ENCODE measurements at places on chromosomes 4 and X.

- DNase-seq = no peak
These were observed 66.4 kb upstream of the OR13H1 start for GRCh38 chrX:131477498-131477897.

- no peak for DNase-seq
These were observed 193.7 kb downstream of the PPP3CA start for GRCh38 chr4:101153653-101154052.

DNA sequence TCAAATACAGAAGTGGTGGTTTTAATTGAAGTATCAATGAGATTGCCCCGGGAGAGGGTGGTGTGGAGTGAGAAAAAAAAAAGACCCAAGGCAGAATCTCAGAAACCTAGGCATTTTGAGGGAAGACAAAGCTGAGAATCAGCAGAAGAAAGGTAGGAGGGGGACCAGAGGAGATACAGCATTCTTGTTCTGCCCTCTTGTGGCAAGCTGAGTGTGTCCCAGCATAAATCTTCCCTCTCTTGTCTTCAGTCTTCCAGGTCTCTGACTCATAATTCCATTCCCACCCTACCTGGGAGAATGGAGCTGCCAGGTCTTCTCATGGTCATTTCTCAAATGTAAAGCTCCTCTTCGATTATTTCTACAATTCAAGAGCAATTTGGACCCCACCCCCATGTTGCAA lies 32.7 kb upstream of the MAGED1 start:
- no peak for DNase-seq

DNA sequence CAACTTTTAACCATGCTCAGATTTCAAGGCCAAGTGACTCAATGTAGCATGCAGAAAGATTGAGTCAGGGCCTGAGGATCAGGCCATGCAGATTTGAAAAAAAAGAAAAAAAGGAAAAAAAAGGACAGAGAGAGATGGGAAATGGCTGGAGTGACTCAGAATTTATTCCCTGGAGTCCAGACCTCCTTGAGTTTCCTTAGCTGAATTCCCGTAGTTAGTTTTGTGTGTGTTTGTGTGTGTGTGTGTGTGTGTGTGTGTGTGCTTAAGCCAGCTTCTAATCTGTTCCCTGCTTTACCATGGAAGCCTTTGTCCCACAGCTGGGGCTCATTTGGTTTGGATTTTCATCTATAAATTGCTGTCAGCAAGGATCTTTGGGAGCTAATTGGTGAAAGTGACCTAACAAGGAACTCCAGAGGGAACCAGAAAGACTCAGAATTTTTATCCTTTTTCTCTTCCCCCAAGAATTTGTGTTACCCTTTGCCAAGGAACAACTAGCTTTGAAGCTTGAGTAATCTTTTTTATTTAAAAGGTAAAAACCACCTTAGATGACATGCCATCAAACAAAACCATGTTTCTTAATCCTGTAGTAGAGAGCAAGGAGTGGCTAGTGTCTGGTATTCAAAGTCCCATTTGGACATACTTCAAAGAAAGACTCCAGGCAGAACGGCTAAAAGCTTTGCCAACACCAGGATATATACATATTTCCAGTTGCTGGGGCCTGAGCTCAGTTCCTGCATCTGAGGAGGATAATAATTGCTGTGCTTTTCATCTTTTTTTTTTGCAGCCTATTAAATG lies 109.0 kb upstream of the DDIT4L start:
- DNase-seq = no peak

DNA sequence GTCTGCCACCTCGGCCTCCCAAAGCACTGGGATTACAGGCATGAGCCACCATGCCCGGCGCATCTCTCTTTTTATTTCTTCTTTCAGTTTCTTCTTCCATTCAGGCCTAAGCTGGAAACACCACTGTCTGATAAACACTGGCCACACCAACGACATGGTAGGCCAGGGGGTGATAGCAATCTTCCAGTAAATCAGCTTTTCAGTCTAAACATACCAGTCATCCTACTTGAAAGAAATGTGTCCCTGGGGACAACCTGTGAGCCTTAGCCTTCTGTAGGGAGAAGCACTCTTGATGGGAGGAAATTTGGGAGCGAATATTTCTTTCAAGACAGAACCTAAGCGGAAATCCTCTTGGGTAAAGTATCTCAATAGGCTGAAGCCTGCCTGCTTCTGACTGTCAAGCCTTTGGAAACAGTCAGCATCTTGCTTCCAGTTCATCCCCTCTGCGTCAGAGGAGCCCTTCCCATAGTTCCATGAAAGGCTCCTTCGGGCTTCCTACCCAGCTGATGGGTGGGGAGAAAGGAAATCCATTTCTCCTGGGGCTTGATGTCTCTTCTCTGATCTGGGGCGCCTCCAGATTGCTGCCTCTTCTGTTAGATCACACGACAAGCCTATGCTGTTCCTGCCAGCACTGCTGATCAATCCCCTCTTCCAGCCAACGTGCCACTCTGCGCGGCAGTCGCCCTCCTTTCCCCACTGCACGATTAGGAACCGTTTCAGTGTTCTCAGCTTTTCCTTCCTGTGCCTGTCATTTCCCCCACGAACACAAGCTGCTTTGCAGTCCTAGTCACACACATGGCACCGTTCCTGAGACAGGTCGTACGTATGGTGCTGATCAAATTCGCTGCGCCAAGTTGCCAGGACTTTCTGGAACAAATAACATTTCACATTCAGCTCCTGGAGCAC lies 49.5 kb upstream of the CBR4 start:
- no peak for DNase-seq

- DNase-seq = peak; percentile 32
These were observed 6.5 kb upstream of the RNF4 start for GRCh38 chr4:2462218-2462991.

DNA sequence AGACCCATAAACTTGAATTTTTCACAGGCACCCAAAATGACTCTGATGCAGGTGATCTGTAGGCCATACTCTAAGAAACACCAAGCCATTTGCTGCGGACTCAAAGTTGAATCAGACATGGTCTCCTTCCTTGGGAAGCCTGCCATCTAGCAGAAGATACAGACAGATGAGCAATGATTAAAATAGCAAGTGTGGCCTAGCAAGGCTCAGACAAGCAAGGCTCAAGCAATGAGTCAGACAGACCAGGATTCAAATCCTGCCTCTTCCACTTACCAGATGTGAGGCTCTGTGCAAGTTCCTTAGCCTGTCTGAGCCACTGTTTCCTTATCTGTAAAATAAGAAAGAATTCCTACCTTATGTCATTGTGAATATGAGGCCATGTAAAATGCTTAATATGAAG lies 2.3 kb downstream of the CCDC149 start:
- DNase-seq = no peak

GRCh38 chr4:85807247-85807950 lies 332.4 kb downstream of the ARHGAP24 start:
- no peak for DNase-seq

DNA sequence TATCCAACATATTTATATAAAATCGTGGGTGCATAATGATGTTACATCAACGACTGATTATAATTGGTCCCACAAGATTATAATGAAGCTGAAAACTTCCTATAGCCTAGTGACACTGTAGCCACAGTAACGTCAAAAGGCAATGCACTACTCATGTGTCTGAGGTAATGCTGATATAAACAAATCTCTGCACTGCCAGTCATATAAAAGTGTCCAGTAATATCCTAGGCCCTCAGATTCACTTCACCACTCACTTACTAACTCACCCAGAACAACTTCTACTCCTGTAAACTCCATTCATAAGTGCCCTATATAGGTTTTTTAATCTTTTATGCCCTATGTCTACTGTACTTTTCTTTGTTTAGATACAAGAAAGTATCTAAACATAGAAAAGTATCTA lies 18.8 kb downstream of the FRYL start:
- no peak for DNase-seq

GRCh38 chr4:83708500-83709175 lies 172.7 kb downstream of the GPAT3 start:
- no peak for DNase-seq

DNA sequence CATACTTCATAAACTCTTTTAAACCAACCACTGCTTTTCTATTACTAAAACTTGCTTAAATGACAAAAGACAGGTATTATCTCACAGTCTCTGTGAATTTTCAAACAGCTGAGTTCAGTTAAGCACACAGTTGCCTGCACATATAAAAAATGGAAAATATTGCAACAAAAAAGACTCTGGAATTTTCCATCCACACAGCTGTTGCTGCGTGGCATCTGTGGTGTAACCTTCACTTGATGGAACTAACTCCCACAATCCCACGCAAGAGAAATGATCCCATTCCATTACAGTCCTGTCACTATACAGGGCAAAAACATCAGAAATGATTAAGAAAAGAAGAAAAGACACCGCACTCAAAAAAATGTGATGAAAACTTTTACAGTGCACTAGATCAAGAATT lies 149.8 kb upstream of the TBL1X start:
- no peak for DNase-seq

GRCh38 chrX:114985967-114986592 lies 31.3 kb downstream of the IL13RA2 start:
- DNase-seq = no peak

DNA sequence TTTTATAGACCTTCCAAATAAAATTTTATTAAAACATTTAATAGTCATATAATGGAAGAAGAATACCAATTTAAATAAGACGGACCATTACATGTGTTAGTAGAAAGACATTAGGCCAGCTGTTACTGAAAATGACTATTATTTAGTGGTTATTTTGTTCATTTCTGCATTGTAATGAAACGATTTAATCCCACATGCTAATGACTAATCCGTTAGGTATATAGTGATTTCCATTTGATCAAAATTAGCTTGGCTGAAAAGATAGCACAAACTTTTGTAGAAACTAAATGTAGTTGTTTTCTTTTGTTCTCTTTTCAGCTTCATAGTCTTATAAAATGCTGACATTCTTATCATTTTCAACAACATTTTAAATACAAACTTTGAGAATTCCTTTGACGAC lies 556.1 kb upstream of the TENM3 start:
- no peak for DNase-seq

DNA sequence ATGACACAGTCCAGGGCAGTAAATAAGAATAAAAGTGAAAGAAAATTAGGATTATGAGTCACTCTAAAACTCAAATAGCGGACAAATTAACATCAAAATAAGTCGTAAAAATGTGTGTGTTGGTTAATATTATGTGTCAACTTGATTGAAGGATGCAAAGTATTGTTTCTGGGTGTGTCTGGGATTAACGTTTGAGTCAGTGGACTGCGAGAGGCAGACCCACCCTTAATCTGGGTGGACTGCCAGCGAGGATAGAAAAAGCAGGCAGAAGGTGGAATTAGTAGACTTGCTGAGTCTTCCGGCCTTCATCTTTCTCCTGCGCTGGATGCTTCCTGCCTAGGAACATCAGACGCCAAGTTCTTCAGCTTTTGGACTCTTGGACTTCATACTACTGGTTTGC lies 324.3 kb upstream of the PCDH10 start:
- DNase-seq = no peak

- no peak for DNase-seq
These were observed 3.5 kb downstream of the SPINK2 start for GRCh38 chr4:56817840-56818491.

GRCh38 chrX:49102190-49102589 lies 21.3 kb downstream of the GPKOW start:
- DNase-seq = no peak

GRCh38 chr4:100483796-100484195 lies 34.0 kb downstream of the EMCN start:
- no peak for DNase-seq

DNA sequence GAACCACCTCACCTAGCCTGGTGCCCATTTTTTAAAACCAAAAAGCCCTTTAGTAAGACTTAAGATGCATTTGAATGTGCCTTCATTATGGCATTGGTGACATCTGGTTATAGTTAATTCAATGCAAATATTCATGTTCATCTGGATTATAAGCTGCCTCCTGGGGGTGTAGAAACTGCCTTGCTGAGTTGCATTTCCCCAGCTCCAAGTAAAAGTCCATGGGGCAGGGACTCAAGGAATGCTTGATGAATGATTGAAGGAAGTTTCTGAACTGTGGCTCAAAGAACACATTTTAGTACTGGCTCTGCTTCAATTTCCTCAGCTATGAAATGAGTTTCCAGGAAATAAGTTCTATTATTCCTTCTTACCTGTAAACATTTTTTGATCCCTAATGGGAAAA lies 18.5 kb upstream of the RBM47 start:
- no peak for DNase-seq

GRCh38 chr4:62226082-62226481 lies 1026.0 kb downstream of the ADGRL3 start:
- no peak for DNase-seq

DNA sequence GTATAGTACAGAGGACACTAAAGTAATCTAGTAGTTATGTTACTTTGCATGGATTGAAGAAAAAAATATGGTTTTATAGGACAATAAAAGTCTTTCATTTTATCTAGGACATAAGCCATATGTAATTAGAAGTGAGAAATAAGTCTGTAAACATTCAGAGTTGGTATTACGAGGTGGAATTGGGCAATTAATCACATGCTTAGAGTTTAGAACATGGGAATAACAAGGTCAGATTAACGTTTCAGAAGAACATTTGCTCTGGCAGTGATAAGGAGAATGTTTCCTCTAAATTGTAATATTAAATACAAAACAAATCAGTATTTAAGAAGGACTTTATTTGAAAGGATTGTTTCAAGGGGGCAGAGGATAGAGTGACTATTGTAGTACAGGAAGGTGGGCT lies 15.6 kb upstream of the SULT1E1 start:
- DNase-seq = no peak

GRCh38 chrX:24145303-24146186 lies 4.0 kb upstream of the ZFX start:
- DNase-seq = no peak

DNA sequence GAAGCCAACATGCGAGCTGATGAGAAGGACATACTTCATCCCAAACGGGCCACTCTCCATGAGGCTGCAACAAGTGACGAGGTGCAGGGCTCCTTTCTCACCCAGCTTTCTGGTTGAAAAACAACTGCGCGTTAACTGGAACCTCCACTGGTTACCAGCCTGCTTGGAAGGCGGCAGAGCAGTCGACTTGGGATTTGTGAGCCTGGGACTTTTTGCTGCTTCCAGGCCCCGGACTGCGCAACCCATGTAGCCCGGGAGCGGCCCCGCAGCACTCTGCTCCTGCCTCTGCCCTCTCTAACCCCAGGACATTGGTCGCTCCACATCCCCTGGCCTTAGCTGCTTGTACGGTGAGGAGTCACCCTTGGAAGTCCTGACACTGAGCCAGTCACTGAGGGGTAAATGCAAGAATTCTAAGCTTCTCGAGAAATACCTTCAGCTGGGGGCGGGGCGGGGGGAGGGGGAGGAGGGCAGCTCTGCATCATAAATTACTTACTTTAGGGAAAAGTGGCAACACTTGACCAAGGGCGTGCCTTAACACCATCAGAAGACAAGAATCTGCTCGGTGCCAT lies 72.7 kb downstream of the MTMR1 start:
- no peak for DNase-seq

GRCh38 chr4:133096972-133097371 lies 52.1 kb upstream of the PCDH10 start:
- no peak for DNase-seq

DNA sequence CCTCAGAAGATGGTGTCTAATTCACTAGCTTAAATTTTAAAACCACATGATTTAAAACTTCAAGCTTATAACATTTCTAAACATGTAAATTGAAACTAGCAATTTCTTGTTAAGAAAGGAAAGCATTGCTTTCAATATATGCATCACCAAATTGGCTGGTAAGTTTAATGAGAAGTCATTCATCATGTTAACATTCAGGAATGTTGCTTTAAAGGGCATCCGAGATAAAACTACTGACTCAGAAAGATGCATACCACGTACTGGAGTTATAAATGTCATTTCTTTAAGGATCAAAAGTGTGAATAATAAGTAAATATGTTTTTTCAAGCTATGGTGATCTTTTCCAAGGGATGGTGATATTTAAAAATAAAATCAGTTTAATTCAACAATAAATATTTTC lies 83.3 kb upstream of the VCX2 start:
- no peak for DNase-seq

All from activated T-helper 1 cell treated with anti-CD3 and anti-CD28 coated beads, Interleukin-2, amount 50 U/mL, for 16 hours (primary cell).